ENCODE measurements at places on chromosomes 12 and 14. TPM values are rescaled to one million over a fixed set of nuclear protein-coding genes. Genes with fewer than 3 reads are reported as not detected.

DNA sequence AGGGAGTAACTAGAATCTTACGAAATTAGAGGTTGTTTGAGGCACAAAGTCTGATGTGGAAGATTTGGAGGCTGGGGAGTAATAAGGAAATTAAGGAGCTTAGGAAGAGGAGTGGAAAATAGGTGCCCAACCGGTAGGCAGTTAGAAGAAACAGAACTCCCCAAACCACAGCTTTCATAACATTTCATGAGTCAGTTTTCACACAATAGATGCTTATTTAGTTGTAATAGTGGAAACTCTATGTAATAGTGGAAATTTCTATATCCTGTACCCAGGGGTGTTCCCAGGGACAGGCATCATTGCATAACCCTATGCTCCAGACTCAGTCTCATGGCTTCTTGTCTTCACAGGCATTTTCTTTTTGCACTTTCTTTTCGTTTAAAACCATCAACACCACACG lies 8.3 kb downstream of the C3AR1 start:
- DNase-seq: no peak

DNA sequence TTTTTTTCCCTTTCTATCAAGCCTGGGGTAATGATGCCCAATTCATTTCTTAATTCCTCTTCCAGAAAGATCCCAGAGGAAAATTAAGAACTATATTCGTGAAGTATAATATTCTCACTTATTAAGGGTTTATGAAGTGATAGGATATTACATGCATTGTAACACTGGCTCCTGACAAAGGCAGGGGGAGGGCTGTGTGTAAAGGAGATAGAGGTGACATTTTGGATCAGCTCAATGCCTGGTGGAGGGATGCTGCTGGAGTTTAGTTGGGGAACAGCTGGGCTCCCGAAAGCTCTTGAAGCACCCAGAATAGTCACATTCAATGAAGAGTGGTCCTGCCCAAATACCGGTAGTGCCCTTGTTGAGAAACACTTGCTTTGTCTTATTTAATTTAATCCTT lies 774 bp downstream of the SERPINA11 start:
- peak; percentile 32 for DNase-seq

DNA sequence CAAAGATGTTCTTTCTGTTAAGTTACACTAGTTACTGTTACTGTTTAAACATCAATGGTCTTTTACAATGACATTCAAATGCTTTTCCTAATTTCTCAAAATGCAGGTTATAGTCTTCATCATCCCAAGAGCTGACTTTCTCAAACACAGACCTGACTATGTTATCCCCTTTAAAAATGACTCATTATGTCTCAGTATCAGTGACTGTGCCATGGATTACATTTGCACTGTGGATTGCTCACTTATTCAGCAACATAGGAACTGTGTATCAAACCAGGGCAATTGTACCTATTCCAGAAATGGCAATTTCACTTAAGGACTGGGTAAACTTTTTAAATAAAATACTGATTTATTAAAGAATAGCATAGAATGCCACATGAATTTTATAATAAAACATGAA lies 630.2 kb upstream of the NOVA1 start:
- no peak for DNase-seq

Gene MUCL1
- total RNA-seq: not detected

Gene RACGAP1
- 52.8 TPM for total RNA-seq
